ENCODE measurements at places on chromosomes 13 and 19. TPM values are rescaled to one million over a fixed set of nuclear protein-coding genes. Genes with fewer than 3 reads are reported as not detected.

DNA sequence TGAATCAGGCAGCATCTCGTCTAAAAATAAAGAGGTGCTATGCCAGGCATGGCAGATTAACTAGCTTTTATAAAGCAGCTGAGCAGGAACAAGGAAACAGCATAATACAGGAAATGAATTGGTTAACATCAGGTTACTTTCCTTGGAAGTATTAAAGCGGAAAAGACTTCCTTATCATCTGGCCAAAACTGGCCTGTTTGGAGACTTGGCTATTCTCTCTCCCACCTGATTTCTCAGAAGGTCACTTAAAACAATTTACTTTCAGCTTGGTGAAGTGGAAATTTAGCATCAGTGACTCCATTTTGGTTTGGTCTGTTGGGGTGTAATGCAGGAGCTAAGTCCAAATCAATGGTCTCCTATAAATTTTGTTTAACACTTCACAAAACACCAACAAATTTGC lies 191.6 kb downstream of the NUFIP1 start:
- no peak for DNase-seq

ZNF628 gene
- 4.1 TPM for polyA plus RNA-seq

DNA sequence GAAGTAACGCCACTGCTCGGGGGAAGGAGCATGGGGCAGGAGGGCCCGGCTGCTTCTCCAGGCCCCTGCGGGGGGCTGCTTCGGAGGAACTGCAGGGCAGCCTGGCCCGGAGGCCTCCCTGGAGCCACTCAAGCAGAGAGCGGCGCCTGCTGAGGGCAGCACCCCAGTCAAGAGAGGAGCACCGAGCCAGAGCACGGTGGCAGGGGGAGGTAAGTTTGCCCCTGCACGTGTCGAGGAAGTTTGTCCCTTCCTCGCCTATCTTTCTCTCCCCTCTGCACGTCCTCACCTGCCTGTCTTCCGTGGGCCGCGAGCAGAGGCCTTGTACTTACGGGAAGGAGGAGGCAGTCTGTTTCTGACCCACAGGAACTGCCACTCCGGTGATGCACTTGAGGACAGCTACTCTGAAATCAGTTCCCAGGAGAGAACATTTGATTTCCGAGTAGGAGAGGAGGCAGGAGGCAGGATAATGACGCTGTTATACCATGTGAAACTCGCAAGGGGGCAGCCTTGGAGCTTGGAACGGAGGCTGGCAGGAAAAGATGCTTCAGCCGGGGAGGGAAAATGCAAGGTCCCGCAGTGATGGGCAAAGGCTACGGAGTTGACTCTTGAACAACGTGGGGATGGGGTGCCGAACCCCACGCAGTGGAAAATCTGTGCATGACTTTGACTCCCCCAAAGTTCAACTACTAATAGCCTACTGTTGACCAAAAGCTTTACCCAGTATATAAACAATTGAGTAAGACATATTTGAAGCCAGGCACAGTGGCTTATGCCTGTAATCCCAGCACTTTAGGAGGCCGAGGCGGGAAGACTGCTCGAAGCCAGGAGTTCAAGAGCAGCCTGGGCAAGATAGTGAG lies 5.0 kb downstream of the FFAR1 start:
- no peak for DNase-seq

DNA sequence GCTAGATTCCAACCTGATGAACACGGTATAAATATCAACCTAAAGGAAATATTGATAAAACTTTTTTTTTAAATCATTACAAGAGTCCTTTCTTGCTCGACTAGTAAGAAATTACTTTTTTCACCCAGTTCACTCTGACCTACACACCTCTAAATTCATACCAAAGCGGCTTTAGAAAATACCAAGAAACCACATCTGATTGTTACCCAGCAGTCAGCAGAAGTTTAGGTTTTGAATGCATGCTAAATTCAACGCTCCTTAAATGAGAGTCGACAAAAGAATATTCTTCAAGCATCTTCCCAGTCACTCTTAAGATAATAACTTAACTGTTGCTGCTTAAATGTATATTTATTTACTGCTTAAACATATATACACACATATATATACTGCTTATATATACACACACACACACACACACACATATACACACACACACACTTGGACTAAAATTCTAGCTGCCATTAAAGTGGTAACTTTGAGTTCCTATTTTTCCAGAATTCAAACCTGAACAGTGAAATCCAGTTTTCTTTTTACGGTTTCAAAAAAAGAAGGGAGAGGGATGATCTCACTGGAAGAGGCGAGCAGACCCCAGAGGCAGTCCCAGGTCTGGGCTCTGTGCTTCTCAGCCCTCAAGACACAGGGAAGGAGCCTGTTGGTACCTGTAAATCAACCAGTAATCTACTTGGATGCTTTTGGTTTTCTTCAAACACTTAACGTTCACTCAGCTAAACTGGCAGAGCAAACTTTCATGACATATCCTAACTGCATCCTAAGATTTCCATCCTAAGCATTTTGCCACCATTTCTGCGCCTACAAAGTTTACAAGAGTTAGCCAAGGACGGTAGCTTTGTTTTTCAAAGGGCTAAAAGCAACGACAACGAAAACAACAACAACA lies 1.7 kb downstream of the STK24 start:
- no peak for DNase-seq

TM9SF2 gene
- 71.0 TPM for polyA plus RNA-seq

- no peak for DNase-seq
These were observed 7.1 kb upstream of the DHRS12 start for GRCh38 chr13:51811046-51811445.

ATP7B gene
- 4.6 TPM for polyA plus RNA-seq

DNA sequence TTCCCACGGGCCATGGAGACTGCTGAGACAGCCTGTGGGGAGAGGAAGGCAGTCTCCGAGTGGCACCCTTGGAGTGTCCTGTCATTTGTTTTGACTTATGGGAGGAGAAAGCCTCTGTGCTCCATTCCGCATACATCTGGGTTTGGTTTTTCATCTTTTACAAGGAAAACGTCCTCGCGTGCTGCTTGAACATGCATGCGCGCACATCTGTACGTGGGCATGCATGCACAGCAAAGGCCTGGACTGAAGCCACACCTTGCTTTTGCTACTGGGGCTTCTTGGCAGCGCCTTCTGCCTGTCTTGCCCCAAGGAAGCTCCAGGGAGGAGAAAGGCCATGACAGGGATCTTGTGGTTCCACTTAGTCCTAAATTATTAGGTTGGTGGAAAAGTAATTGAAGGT lies 44.0 kb downstream of the SUGP2 start:
- DNase-seq, result no peak

DNA sequence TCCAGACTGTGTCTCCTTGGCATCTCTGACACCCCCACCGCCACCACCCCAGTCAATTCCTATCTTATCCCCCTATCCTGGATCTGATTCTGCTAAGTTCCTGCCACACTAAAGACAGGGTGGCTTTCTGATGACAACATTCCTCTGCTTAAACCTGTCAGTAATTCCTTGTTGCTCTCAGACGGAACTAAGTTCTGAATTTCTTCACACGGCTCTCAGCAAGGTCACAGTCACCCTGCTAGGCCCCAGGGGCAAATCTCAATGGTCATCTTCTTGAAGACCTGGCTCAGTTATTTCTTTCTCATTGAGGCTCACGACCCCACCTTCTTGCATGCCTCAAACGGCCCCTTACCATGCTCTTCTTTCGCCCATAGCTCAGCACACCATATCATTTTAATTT lies 7.6 kb downstream of the ALOX5AP start:
- DNase-seq, result no peak

ZNF98 gene
- 0.76 TPM for polyA plus RNA-seq

OR4F17 gene
- polyA plus RNA-seq, result not detected

CALR3 gene
- polyA plus RNA-seq, result not detected

DNA sequence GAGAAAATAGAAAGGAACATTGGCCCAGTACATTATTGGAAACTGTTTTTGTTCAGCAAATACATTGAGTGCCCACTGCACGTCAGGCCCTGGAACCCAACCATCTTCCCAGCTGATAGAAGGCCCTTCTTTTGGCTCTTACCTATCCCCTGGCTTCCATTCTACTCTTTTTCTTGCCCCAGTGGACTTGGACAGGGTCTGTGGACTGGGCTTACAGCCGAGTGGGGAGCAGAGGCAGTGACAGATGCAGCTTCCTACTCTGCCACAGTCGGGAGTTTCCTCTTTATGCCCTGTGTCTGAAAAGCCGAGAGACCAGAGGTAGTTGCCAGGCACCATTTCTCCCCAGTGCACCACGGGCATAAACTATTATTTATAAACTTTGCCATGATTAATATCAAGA lies 70.4 kb downstream of the ARHGAP35 start:
- DNase-seq, result no peak

Measured in forelimb muscle (tissue), 1 donor.